ENCODE measurements at places on chromosomes 5 and 9.

GRCh38 chr9:18826248-18826647, 206.8 kb downstream of the SAXO1 start:
- DNase-seq = no peak

DNA sequence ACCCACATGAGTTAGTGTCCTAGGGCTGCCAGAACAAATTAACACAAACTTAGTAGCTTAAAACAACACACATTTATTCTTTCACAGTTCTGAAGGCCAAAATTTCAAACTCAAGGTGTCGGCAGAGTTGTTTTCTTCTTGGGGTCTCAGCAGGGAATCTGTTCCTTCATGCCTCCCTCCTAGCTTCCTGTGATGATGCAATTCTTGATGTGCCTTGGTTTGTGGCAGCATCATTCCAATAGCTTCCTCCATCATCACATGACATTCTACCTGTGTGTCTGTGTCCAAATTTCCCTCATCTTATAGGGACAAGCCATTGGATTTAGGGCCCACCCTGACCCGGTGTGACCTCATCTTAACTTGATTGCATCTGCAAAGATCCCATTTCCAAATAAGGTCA, 12.2 kb upstream of the SLC25A48 start:
- DNase-seq = no peak

- DNase-seq = peak; percentile 54
Observed at GRCh38 chr5:151255621-151256286, 2.8 kb downstream of the GM2A start.

- DNase-seq = no peak
Observed at GRCh38 chr9:127116088-127116726, 6.2 kb downstream of the ANGPTL2 start.

GRCh38 chr5:111563031-111563822, 50.9 kb upstream of the STARD4 start:
- no peak for DNase-seq

- no peak for DNase-seq
Observed at GRCh38 chr5:113340537-113340936, 94.3 kb downstream of the TSSK1B start.

DNA sequence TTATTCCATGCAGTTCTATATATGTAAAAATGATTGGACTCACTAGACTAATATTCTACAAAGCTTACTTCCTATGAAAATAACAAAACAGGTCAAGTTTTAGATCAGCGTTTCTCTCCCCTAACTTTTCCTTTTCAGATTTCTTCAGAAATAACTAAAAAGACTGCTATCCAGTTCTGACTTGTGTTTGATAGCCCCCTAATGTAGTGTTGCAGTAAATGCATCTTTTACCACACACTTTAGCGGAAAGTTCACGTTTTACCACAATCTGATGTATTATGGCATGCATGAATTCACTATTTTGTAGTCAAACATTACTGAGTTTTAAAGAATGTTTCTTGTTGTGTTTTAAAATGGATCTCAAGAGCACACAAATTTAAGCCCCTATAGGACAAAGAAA, 292.7 kb downstream of the RAB3C start:
- DNase-seq = no peak

- DNase-seq = no peak
Observed at GRCh38 chr5:149497357-149497756, 53.9 kb downstream of the CSNK1A1 start.

GRCh38 chr9:137613259-137613658, 5.5 kb upstream of the EHMT1 start:
- no peak for DNase-seq

DNA sequence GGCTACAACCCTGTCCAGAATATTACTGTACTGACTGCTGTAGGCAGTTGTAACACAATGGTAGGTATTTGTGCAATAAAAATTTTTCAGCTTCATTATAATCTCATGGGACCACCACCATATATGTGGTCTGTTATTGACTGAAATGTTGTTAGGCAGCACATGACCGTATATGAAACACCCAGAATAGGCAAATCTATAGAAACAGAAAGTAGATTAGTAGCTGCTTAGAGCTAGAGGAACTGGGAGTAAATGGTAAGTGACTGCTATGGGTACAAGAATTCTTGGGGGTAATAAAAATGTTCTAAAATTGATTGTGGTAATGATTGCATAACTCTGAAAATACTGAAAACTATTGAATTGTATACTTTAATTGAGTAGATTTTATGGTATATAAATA, 185.7 kb downstream of the ESM1 start:
- DNase-seq = no peak

DNA sequence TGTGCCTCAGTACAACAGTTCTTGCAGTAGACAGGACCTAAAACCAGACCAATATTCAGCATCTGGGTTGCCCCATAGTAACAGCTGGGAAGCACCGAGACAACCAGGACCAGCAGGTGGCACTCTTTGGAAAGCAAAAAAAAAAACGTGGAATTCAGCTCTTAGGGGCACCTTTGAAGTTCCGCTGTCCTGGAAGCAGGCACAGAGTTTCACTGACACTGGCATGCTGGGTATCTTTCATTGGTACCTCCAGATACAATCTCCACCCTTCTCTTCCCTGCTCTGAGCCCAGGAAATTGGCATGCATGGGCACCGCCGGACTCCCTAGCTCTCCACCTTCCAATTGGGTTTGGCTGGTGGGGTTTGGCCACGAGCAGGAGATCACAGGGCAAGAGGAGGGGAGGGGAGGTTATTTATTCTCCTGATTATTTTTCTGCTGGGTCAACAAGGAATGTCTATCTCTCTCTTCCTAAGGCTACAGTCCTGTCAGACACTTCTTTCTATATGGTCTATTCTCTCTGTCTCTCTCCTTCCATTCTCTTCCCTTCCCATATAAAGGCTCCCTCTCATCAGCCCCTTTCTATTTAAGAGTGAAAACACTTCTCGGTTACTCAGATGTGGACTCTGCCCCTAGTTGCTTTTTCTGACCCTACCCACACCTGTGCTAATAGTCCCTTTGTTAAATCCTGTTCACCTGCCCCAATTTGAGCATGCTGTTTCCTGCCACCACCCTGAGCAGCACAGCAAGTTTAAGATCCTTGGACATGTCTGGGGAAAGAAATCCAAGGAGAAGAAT, 1.9 kb upstream of the IDNK start:
- DNase-seq = peak; percentile 22

GRCh38 chr9:110933350-110934001, 104.8 kb downstream of the LPAR1 start:
- DNase-seq = no peak

DNA sequence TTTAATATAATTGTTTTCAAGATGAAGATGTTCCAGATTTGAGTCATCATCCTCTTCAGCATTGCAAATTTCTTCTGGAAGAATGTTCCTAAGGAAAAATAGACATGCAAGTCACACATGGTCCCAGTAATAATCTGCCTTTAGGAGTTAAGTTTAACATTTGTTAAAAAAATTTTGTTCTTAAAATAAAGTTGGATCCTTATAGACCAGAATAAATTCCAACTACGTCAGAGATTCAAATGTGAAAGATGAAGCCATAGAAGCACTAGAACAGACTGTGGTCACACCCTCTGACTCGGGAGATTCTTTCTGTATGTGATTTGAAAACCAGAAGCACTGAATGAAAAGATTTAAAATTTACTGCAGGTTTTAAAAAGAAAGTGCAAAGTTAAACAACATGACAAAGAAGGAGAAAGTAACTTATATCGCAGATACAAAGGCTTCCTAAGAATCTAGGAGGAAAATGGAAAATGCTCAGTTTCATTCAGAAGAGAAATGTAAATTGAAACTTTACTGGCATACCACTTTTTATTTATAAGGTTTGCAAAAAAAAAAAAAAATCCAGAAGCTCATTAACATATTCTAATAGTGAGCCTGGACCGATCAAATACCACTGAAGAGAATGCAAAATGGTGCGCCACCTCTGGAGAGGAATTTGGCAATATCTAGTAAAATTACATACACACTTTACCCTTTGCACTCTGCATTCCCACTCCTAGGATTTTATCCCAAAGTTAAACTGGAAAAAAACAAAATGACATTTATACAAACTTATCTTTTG, 14.3 kb upstream of the ASPN start:
- no peak for DNase-seq

DNA sequence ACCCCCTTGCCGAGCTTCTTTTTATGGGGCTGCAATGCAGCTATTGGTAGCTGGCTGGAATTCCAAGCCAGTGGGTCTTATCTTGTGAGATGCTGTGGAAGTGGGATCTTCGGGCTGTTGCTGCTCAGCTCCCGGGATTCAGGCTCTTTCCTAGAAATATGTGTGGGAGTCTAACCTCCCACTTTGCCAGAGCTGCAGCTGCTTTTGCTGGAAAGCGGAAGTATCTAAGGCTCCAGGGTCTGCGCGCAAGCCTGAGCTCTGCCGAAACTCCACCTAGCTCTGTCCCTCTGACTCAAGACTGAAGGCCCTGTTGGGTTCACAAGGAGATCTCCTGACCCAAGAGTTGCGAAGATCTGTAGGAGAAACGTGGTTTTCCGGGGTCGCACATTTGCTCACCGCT, 151.1 kb upstream of the ANKRD55 start:
- DNase-seq = no peak

GRCh38 chr5:74636552-74636951, 4.0 kb downstream of the ENC1 start:
- no peak for DNase-seq

DNA sequence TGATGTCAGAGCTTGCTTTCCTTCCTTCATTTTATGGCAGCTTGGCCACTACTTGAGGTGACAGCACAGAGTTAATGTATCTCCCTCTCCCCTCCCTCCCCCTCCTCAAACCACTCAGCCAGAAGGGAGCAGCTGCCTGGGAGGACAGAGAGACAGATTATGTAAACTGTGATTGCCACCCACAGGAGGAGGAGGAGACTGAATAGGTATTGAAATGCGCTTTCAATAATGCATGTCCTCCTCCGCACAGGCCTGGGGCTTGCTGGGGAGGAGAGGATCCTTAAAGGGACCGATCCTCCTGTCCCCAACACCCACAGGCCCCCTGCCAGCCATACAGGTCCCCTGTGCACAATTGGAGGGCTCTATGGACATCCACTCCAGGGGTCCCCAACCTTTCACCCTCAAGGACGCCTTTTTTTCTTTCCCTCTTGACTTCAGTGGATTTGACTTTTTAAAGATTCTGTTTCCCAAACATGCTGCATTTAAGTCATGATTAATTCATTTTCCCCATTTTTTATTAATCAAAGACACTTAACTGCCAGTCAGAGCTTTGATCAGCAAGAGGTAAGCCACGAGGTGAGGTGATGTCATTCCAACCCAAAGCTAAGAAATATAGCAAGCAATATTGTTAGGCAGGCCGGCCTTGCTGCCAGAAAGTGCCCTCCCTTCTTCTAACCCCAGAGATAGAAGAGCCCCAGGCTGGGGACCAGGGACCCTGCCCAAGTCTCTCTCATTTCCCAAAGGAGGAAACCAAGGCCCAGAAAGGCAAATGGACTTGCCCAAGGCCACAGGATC, 47.5 kb upstream of the CPLX2 start:
- DNase-seq = no peak
